Stimulated activated CD8-positive, alpha-beta memory T cell treated with anti-CD3 and anti-CD28 coated beads, Interleukin-4, amount 100 ng/mL, for 1 hour (primary cell): ENCODE measurements at places on chromosomes 7 and 10.

DNA sequence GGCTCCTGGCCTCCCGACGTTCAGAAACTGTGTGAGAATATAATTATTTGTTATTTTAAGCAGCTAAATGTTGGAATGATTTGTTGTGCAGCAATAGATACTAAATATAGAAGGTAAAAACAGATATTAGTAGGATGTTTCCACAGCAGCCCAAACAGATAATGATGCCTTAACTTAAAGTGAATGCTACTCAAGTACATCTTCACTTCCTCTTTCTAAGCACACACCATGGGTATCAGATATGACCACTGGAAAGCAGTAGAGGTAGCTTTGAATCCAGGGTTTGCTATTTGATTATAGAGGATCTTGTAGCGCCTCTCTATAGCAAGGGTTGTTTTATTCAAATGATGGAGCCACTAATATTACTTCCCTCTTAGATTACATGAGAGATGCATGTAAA is 38.2 kb upstream of the BET1 start:
- DNase-seq: no peak

- DNase-seq: no peak
Observed at GRCh38 chr7:157392256-157393037, 55.6 kb downstream of the DNAJB6 start.

GRCh38 chr7:117435475-117436043 is 8.3 kb upstream of the ASZ1 start:
- DNase-seq: no peak

GRCh38 chr10:6191569-6191968 is 11.2 kb upstream of the PFKFB3 start:
- no peak for DNase-seq

- no peak for DNase-seq
Observed at GRCh38 chr7:17046666-17047065, 164.9 kb upstream of the AGR3 start.

DNA sequence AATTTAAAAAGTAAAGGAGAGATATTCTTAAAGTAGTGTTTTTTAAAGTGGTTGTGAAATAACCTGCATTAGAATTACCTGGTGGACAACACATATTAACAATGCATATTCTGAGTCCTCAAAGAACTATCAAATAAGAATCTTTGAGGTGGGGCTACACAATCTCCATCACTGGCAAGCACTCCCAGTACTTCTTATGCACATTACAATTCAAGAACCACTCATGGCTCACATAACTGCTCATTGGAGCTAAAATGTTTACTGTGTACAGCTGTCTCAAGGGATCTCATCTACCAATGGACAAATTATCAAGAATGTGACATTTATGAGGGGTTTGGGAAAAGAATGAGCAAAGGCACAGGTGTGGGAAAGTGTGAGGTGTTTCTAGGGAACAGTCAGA is 692.0 kb downstream of the PHTF2 start:
- DNase-seq: no peak

DNA sequence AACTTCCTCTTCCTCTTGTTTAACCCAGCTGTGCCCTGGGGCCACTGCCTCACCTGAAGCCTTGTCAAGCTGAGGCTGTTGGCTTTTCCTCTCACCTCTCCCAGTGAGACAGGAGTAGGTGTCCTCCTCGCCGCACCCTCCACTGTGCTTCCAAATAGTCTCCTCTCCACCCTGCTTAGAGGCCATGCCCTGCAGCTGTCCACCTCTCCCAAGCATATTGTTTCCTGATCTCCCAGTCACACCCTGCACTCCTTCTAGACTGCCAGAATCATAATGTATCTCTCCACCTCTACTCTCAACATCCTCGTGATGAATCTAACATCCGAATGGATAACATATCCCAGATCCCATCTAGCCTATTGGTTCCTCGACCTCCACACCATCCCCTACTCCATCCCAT is 196.3 kb upstream of the GHITM start:
- no peak for DNase-seq

DNA sequence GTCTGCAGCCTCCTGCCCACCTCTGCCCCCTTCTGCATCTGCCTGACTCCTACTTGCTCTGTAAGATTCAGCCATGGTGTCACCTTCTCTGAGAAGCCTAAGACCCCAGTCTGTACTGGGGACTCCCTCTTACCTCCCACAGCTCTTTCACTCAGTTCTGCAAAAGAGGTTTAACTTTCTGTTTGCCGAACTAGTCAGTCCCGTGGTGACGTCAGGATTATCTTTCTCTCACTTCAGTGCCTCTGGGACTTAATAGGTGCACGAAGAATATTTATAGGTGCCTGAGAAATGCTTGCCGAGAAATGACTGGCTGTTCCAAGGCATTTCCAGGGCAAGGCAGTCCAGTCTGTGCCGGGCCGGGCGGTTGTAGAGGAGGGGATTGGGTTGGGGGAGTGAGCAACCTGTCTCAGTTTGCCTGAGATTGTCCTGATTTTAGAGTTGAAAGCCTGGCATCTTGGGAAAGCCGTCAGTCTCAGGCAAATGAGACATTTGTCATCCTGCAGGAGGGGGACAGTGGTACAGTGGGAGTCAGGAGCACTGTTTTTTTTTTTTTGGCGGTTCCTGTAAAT is 227.5 kb upstream of the NPVF start:
- no peak for DNase-seq

GRCh38 chr7:155009570-155010157 is 6.7 kb upstream of the PAXIP1 start:
- no peak for DNase-seq

- no peak for DNase-seq
Observed at GRCh38 chr10:13608246-13608853, 21.6 kb downstream of the PRPF18 start.

GRCh38 chr7:22663357-22663718 is 63.7 kb upstream of the IL6 start:
- no peak for DNase-seq

DNA sequence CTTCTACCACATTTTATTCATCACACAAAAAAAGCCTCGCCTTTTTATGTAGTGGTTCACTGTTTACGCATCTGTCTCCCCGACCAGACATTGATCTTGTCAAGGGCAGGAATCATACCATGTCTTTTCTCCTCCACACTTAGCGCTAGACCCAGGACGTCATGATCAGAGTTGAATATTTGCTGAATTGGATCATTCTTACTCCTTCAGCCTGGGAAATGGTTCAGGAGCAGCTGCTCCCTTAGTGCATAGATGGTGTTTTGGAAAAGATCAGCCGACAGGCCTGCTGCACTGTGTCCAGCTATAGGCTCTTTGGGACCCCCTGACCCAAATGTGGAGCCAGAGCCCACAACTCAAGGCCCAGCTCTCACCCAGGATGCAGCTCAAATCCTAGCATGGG is 249.1 kb upstream of the TMEM72 start:
- DNase-seq: no peak

- DNase-seq: no peak
Observed at GRCh38 chr7:148570510-148570909, 20.1 kb upstream of the C7orf33 start.

DNA sequence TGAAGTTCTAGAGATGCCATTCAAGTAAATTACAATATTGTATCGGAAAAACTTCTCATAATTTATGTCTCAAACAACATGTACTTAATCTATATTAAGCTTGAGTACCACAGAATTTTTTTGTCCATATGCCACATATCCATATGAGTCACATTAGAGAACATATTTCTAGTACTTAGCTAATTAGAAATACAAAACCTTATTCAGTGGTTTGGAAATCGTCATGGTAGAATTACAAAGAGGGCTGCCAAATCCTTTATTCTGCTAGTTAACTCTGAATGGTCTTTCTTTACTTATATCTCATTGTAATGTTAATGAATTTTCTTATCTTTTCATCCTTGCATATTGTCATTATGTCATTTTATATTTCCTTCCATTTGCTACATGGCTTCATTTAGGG is 9.0 kb upstream of the VIM start:
- DNase-seq: no peak

- no peak for DNase-seq
Observed at GRCh38 chr7:147245274-147245673, 1128.7 kb downstream of the CNTNAP2 start.

GRCh38 chr7:50662041-50662694 is 97.0 kb upstream of the DDC start:
- DNase-seq: no peak

GRCh38 chr10:81297292-81297691 is 577.7 kb upstream of the NRG3 start:
- no peak for DNase-seq

- no peak for DNase-seq
Observed at GRCh38 chr7:42156291-42156865, 80.6 kb downstream of the GLI3 start.

GRCh38 chr10:12561720-12562119 is 212.4 kb downstream of the CAMK1D start:
- no peak for DNase-seq

DNA sequence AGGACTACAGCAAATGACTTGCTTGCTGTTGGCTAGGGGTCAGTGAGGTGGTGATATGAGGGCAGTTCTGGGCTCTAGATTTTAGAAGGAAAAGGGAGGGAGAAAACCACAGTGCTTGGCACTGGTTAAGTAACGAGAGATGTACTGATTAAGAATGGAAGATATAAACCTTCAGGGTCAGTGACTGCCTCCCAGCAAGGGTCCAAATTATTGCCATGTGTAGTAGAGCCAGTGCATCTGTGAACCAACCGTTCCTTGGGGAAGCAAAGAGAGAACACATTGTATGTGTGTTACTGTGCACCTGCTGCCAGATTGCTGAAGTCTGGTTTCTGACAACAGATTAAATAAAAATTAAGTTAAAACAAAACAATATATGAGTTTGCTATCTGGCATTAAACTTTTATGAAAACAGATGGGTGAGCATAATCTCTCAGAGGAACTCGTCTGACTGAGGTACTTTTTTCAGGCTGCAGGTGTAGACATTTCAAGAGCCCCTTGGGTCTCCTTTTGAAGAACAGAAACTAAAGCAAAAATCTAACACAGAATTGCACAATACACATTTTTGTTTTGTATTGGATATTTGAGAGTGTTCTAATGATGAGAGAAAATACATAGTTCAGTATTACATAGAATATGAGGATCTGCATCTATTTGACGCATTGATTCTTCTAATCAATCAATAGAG is 1120.6 kb downstream of the SORCS3 start:
- DNase-seq: no peak

GRCh38 chr10:99527526-99528493 is 4.9 kb upstream of the NKX2-3 start:
- no peak for DNase-seq

GRCh38 chr10:103554488-103555324 is 61.2 kb downstream of the NEURL1 start:
- DNase-seq: no peak

- DNase-seq: no peak
Observed at GRCh38 chr7:29255906-29256692, 61.5 kb downstream of the CHN2 start.

DNA sequence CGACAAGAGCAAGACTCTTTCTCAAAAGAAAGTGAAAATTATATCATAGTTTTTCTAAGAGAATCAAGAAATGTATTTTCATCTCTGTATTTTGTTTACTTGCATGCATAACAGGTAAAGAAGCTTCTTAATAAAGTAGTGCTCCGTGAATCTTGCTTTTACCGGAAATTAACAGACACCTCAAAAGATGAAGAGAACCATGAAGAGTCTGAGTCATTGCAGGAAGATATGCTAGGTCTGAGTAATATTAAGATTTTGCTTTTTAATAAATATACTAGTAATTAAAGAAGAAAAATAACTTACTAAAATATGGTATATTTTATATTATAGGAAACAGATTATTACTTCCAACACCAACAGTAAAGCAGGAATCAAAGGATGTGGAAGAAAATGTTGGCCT is 39.5 kb upstream of the STOX1 start:
- DNase-seq: no peak

- DNase-seq: no peak
Observed at GRCh38 chr7:128398016-128398840, 11.6 kb downstream of the IMPDH1 start.

DNA sequence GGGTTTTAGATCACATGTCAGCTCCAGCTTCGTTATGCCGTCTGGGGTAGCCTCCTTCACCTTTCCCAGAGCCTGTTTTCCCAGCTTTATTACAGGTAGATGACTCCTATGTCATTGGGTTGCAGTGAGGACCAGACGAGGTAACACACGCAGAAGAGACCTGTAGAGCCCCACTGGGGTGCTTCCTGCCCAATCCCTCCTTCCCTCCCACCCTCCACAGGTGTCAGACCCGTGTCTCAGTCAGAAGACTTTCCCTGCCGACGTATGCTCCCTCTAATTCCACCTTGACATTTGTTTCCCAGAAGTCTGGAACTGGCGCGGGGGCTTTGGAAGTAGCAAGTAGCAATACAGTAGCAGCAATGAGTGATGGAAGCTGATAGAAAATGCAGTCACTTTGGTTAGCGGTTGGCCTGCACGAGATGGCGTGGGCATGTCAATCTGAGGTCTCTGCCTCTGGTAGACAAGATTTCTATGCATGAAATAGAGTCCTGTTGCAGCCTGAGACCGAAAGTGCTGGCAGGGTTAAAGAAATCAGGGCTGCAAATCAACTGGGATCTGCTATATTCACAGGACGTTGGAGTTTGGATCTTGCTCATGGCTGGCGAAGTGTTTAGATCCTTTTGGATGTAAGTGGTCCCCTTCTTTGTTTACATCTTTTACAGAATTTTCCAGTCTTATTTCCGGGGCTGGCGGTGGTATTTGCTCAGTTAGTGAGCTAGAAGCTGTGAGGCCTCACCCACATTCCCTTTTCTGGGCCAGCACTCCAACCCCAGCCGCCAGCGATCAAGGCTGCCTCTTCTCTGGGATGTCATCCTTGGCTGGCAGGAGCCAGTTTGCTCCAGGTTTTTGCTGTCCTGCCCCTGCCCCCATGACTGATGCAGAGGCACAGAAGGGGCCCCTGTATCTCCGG is 78.3 kb upstream of the KMT2C start:
- DNase-seq: no peak

DNA sequence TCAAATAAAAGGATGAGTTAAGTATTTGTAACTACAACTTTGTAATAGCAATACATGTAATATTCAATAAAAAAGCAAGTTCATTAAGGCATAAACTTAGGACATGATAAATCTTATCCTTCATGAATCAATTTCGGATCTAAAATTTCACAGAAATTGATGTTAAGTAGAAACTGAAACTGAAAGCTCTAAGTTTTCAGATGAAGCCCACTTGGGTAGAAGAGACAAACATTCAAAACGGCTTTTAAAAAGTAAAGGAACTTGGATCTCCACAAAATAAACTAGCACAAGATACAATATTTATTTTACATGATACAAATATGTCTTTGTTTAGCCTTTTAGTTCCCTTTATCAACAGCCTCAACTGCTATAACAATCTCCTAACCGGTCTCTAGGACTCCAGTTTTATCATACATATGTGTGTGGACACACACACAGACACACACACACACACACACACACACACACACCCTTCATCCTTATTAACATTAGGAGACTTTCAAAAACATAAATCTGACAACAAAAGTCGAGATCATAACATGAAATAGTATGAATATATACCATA is 83.7 kb downstream of the USP6NL start:
- no peak for DNase-seq

- no peak for DNase-seq
Observed at GRCh38 chr7:9978106-9979064, 995.3 kb upstream of the PHF14 start.

GRCh38 chr7:154519229-154519628 is 467.0 kb downstream of the DPP6 start:
- DNase-seq: no peak

GRCh38 chr7:1679326-1679965 is 9.4 kb downstream of the ELFN1 start:
- no peak for DNase-seq

- no peak for DNase-seq
Observed at GRCh38 chr10:70337201-70337651, 45.2 kb downstream of the LRRC20 start.
